NCI-H1436 treated with DMSO at 0.1 percent for 48 hours (cell line): ENCODE measurements at places on chromosomes 3 and 15.

DNA sequence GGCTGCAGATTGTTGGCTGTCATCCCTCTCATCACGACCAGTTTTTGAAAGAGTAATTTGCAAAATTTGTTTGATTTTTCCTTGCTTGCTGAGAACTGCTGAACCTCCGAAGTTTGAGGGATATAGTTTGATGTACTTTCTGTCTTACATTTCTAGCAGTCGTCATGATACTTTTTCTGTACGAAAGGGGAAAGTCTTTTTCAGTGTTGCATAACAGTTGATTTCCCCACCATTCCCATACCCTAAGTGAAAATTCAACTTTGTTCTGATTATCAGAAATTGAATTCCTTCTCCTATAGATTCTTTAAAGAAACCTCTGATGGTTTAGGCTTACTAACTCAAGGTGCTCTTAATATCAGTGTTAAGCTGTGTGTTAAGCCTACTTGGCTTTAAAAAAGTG is 1.6 kb downstream of the PDE8A start:
- DNase-seq = no peak

DNA sequence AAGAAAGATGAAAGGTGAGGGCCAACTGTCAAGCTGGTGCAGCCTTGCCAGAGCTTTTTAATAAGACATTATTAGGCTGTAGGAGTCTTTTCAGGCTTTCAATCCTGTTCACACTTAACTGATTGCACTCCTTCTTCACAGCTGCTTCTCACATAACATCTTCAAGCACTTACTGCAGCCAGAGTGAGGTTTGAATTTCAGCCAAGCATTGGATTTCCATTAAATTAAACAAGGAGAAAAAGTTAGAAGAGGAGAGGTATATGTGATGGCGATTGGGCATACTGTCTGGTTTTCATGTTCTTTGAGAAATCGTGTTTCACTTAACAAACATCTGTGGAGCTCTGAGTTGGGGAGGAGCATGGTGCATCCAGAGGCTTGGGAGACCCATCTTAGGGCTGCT is 392.8 kb upstream of the LRRC3B start:
- DNase-seq = no peak

DNA sequence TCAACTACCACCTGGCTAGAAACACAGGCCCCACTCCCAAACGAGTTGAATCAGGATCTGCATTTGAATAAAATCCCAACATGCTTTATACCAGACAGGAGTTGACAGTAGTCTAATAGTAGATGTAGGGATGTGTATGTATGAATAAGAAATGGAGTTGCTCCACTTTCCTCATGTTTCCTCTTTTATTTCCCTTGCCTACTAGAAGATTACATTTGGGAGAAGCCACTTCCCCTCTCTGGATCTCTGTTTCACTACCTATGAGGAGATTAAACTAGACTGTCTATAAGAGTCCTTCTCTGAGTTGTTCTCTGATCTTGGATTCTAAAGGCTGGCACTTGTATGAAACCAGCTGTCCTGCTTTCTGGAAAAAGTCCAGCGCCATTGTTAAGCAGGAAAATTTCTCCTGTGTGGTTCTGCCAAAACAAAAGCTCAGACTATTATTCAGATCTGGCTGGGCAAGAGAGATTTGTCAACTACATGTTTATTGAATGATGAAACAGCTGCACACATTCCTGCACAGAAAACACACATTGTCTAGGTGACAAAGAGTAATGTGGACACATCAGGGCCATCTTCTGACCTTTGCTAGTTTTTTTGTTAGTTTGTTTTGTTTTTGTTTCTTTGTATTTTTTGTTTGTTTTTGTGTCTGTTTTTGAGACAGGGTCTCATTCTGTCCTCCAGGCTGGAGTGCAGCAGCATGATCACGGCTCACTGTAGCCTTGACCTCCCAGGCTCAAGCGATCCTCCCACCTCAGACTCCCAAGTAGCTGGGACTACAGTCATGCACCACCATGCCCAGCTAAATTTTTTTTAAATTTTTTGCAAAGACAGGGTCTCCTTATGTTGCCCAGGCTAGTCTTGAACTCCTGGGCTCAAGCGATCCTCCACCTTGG is 29.9 kb downstream of the ACP3 start:
- DNase-seq = no peak

DNA sequence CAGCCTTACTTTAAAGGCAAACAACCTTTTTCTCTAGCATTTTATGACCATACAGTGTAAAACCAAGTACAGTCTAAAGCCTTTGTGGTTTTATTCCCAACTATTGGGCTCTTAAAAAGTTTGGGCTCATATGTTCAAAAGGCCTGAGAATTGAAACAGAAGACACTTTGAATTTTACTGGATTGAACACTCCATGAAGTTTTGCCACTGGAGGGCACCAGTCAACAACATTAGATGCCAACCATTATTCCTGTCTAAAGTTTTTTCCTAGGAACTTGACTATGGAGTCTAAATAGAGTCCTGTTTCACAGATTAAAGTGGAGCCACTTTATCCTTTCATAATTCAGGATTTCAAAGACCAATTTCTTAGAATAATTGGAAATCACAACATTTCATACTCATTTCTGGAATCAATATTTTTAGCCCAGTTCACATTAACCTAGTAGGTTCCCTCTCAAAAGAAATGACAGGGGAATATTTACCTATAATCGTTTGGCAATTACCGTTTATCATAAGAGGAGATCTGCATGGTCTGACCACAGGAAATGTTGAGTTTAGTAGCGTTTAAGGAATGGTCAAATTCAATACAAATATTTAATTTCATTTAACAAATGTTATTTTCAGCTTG is 244.1 kb upstream of the PDZRN3 start:
- no peak for DNase-seq

GRCh38 chr3:9727743-9728142 is 3.8 kb upstream of the BRPF1 start:
- DNase-seq = no peak

- DNase-seq = no peak
Measured at GRCh38 chr15:60297047-60297446, 100.7 kb downstream of the ANXA2 start.

DNA sequence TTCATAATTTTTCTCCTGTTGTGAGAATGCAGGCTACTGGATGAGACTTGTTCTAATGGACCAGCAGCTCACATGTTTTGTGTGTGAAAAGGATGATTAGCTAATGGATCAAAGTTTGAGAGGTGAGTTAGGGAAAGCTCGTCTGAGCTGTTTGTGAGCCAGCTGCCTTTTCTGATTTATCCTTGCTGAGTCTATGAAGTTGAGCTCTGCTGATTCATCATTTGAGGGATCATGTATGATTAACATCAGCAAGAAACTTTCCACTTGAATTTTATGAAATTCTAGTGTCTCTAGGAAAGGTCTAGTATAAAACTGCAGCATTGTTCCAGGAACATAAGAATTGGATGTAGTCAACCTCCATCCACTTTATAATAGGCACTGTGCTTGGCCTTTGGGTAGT is 698.7 kb downstream of the NTRK3 start:
- DNase-seq = no peak

DNA sequence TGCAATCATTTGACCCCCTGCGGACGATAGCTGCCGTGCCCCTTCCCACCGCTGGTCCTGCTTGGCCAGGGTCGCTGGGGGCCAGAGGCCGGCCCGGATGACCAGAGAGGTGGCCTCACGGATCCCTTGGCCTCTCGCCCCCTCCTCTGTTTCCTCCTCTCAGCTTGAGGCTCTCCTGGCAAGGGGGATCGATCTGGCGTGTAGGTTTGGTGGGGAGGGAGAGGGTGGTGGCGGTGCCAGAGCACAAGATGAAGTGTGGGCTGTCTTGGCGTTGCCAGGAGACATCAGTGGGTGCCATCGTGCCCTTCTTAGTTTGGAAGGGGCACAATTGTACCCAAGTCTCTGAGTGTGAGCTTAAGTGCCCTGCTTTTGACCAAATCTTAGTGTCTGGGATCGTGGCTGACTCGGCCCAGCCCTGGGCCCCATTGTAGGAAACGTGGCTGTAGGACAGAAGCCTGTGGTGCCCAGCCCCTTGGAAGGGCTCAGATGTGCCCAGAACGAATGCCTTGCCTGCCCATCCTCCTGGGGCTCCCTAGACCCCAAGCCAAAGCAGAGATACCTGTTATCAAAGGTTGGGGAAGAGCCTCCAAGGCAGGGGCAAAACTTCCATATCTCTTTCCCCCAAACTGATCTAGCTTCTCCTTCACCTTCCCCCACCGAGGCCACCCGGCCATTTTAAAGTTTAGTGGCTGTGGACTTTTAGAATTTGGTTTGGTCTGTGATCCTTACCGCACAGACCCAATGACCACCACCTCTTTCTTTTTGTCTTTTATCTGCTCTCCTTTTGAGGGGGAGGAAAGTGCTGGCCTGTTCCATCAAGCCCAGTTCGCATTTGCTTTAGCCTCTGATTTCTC is 14.4 kb downstream of the NR2F2 start:
- no peak for DNase-seq

GRCh38 chr3:143280984-143281383 is 161.4 kb downstream of the CHST2 start:
- no peak for DNase-seq

DNA sequence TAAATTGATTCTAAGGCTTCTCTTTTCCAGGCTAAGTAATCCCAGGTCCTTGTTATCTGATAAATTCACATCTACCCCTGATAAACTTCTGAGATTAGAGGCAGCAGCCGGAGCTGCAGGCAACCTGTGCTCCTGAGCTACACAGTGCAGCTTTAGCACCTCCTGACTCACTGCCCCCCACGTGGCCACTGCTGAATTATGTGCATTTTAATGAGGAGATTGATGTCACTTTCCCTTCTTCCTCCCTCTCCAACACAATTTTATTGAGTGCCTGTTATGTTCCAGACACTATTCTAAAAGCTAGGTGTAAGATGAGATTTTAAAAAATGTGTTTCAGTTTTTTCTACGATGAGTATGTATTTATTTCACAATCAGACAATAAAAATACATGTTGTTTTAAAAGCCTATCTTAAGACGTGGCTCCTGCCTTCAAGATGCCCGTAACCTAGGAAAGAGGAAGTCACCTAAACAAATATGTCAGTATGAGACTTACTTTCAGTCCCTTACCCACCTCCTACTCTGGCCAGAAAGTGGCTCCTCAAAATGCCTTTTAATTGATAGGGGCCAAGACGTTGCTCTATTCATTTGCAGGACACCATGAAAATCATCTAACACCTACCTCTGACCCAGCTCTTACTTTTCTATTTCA is 161.5 kb upstream of the PFN2 start:
- no peak for DNase-seq

DNA sequence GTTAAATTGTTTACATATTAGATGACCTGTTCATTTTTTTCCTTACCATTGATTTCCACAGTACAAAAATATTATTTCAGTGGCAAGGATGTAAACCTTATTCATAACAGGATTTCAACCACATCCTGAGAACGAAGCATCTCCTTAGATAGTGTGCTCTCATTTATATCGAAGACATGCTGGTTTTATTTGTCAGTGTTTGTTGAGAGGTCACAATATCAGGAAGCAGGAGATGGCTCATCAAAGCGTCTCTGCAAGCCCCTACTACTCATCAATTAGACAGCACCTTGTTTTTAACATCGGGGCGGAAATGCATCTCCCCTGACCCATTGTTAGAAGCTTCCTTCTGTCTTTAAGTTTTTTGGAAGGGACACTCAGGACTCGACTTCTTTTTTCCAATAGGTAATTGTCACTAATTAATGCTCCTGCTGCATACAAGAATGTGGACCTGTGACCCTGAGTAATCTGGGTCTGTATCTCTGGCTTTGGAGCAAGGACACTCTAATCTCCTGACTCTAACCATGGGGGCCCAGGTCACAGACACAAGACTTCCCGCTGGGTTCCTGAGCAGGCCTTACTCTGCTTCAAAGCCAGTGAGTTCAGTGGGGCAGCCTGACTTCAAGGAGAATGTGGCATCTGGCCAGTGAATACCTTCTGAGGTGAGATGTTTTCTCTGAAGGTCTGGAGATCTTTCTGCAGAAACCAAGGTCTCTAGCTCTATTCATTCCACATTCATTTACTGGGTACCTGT is 50.3 kb downstream of the MECOM start:
- no peak for DNase-seq

DNA sequence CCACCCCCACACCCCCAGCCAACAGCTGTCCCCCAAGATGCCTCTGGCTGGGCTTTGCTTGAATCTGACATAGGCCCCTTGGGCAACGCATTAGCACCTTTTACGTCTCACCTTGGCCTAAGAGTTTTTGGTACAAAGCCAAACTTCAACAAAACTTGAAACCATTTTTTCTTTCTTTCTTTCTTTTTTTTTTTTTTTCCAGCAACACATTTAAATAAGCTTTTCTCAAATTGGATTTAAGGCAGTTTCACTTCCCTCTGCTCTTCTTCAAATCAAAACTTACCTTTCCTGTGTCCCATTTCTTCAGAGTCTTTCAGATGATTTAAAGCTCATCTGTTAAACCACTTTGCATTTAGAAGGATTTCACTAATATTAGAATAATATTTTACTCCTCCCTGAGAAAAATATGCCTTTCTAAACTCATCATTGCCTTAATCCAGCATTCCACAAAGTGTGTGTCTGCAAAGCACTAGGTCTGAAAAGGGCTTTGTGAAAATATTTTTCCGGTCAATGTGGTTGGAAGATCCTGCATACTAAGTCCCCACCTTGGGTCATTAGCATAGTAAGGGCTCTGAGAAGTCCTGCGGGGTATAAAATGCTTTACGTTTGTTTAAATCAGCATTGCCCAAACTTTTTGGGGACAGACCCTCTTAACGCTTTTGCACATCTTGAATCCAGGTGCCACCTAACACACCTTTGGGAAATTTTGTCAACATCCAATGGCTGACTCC is 217.0 kb downstream of the TLE3 start:
- no peak for DNase-seq

GRCh38 chr3:126538316-126538715 is 14.4 kb downstream of the CHST13 start:
- no peak for DNase-seq

DNA sequence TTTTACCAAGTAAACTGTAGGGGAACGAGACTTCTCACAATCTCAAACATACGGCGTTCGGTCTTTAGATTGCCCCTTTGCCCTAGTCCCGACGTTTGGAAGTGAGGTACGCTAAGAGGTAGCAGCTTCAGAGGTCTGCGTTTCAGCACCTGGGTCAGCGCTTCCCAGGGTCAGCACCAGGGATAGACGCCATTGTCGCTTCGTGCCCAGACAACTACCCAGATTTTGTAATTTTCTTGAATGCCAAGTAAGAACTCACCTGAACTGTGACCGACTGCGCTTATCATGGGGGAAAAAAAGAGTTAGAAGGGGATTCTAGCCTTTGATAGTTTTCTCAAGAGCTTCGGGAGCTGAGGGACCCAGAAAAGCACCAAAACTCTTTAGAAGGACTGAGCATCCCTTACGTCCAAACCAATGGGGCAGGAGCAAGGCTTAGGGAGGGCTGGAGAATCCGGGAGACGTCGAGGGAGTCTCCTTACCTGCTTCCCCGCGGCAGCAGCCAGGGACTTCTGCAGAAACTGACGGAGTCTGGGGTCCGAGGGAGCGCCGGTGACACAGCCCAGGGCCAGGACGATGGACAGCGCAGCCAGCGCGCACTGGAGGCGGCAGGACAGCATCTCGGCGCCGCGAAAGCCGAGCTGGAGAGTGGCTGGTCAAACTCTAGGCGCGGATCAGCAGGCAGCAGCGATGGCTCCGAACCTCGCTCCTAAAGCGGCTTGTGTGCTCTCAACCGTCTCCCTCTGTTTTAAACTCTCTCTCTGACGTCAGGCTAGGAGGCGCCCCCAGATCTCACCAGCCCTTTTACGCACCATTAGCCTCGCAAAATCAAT is at the start of gene SST:
Gene SST (minus strand): TSS at position 720 of the 830 bp plus-strand sequence. CDS start 103 bp downstream, at position 617.
- no peak for DNase-seq
